Activated B cell treated with CpG ODN at 0.5 μM for 24 hours (primary cell): ENCODE measurements at places on chromosomes 12 and 14. TPM values are rescaled to one million over a fixed set of nuclear protein-coding genes. Genes with fewer than 3 reads are reported as not detected.

The PRH2 gene
- not detected in 2 replicates for total RNA-seq

The FAM186B gene
- total RNA-seq: 0.93 and 1.5 TPM in 2 replicates

The ZC2HC1C gene
- 0.91 TPM in 1 of 2 replicates, not detected in the other for total RNA-seq

The SPIC gene
- total RNA-seq: 0.27 and 0.37 TPM in 2 replicates

DNA sequence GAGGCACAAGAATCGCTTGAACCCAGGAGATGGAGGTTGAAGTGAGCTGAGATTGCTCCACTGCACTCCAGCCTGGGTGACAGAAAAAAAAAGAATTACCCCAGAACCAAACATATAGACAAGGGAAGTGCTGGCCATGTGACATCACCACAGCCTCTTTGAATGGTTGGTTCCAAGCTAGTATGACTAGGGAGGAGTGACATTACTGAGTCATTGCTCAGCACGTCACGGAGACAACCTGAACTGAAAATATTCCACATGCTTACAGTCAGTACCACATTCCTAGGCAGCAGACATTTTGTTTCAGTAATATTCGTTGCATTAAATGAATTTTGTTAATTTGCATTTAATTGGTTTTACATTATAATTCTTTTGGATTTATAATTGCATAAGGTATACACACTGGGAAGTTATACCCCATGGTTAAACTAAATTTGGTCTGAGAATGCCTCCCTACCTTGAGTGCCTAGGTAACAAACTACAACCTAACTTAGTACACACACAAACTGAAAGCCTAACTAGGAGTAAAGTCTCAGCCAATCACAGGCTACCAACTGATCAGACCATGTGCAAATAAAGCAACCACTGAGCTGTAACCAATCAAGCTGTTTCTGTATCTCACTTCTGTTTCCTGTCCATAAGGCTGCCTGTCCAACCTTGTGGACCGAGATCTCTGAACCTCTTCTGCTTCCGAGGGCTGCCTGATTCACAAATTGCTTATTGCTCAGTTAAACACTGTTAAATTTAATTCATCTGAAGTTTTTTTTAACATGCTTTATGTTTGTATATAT, 164.4 kb downstream of the CAND1 start:
- DNase-seq: no peak

- no peak for DNase-seq
Measured at GRCh38 chr14:76924371-76925096, 98.3 kb downstream of the LRRC74A start.

DNA sequence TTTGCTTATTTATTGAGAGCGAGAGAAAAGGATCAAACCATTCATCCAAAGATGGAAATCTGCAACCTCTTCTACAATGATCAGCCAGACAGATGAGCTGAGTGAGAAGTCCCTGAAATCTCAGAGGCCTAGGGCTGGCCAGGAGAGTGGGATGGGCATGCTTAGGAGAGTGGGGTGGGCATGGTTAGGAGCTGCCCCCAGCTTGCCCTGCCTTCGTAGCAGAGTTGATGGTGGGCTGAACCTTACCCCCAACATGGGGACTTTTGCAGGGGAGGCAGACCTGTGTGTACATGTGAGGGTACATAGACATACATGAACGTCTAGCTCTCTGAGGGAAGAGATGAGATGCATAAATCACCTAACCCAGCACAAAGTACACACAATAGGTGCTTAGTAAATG, 95.7 kb upstream of the ESRRB start:
- DNase-seq: no peak

DNA sequence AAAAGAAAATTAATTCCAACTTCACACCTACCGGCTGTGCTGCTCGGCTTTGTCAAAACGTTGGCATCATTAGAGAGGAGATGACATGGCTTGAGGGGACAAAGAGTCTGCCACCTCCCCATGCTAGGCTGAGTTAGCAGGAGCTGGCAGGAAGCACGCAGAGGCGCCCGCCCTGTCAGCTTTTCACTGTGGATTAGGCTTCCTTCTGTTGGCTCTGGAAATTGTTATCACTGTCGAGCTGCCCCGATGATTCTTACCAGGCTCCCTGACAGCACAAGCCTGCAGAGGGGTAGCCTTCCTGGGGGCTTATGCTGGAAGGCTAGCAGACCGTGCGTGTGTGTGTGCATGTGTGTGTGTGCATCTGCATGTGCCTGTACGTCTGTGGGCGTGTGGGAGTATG, 490.9 kb upstream of the TBX3 start:
- no peak for DNase-seq

DNA sequence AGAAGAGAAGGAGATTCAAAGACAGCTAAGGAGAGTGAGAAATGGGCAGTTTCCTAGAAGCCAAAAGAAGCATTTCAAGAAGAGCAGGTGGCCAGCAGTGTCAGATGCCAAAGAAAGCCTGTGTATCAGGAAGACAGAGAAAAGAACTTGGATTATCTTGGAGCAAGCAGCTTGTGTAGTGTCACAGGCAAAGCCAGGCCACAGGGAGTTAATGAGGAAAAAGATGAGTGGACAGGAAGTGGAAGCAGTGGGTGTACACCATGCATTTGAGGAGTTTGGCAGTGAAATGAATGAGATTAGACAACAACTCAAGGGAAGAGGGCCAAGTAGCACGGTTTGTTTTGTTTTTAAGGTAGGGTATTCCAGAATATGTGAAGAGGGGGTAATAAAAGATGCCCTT, 5.6 kb upstream of the MYH7 start:
- no peak for DNase-seq

GRCh38 chr14:92384461-92385133, 61.6 kb downstream of the SLC24A4 start:
- DNase-seq: no peak

DNA sequence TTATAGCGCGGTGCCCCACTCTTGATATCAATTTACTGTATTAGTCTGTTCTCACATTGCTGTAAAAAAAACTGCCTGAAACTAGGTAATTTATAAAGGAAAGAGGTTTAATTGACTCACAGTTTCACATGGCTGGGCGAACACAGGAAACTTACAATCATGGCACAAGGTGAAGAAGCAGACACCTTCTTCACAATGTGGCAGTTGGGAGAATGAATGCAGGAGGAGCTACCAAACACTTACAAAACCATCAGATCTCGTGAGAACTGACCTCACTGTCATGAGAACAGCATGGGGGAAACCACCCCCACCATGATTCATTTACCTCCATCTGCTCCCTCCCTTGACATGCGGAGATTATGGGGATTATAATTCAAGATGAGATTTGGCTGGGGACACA, 42.3 kb downstream of the FBXO34 start:
- no peak for DNase-seq

GRCh38 chr12:58026897-58027891, 85.8 kb downstream of the ATP23 start:
- no peak for DNase-seq

GRCh38 chr12:62044450-62045135, 215.6 kb upstream of the USP15 start:
- no peak for DNase-seq

GRCh38 chr12:121132601-121133481, at the start of gene P2RX7:
P2RX7 (plus strand) TSS chr12:121132876; CDS start chr12:121132971, 95 bp downstream.
- peak; percentile 38 for DNase-seq
